ENCODE measurements at places on chromosomes 7 and 10.

DNA sequence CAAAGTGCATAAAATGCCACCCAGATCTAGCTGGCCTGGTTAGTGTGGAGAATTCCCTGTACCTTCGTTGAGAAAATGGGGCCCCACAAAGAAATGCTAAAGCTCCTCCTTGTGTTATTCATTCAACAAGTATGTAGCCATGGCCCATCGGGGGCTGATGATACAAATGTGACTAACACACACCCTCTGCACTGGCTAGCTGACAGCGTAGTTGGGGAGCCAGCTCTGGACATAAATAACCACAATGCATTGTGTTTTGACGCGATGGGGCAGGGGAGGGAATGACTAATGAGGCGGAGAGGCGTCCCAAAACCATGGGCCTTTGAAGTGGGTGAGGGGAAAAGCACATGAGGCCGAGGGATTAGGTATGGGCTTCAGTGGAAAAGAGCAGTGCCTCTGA lies 28.2 kb upstream of the ASL start:
- no peak for DNase-seq

- no peak for DNase-seq
These were observed at the start of gene PRRT4 for GRCh38 chr7:128361411-128362379. Gene PRRT4, minus strand, starts transcription at chr7:128361690.

DNA sequence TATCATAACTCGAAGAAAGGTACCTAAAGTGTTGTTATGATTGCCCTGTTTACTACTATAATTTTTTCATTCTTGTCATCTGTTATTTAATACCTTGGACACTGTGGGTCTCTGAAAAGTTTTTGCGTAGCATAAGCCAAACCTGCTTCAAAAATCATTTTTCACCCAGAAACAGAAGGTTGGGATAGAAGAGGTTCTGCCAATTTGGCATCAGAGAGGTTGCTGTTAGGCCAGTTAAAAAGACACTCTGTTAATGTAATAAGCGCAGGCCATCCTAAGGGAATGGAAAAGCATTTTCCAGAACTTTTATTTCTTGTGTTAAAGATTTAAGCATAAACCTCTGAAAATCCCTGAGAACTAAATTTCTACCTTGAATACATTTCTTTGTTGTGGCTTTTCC lies 212.2 kb downstream of the BMPER start:
- no peak for DNase-seq

DNA sequence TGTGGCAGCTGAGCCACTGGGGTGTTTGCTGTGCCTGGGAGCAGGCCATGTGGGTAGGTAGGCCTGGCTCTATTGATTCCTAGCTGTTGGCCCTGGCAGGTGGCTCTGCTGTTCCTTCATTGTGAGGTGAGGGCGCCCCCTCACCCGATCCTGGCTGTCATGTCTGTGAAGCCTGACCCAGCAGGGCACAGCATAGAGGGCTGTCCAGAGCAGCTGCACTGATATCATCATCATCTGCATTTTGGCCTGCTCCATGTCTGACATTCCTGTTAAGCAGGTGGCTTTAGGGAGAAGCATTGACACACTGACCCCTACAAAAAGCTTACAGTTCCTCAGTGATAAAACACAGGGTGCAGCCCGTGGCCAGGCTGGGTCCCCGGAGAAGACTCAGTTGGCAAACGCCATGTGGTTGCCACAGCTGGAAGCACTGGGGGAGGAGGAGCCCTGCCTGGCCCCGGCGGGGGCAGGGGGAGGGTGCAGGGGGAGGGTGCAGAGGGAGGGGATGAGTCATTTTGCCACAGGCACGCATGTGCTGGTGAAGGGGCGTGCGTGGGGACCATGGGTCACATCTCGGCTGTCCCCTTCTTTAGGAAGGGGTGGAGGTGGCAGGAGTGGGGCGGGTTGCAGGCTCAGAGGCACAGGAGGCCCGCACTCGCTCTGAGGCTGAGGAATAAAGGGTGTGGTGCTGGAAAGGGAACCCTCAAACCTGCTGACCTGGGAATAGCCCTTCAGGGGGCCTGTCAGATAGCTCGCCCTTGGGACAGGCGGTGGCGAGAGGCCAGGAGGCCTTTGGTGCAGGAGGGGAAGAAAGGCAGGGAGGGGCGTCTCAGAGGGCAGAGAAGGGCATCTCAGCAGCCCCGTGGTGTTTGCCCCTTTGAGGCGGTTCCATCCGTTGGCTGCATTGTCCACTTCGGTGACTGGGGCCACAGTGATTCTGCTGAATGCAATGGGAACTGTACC lies 31.6 kb downstream of the IKZF1 start:
- no peak for DNase-seq
